Activated CD4-positive, CD25-positive, alpha-beta regulatory T cell treated with anti-CD3 and anti-CD28 coated beads, Interleukin-2, amount 50 U/mL, for 24 hours (primary cell): ENCODE measurements at places on chromosomes 1 and 21.

GRCh38 chr1:28322194-28322593 lies 6.6 kb upstream of the MED18 start:
- ATAC-seq = no peak

- peak; percentile 17 for ATAC-seq
Measured at GRCh38 chr1:1799716-1800115, 21.4 kb upstream of the NADK start.

DNA sequence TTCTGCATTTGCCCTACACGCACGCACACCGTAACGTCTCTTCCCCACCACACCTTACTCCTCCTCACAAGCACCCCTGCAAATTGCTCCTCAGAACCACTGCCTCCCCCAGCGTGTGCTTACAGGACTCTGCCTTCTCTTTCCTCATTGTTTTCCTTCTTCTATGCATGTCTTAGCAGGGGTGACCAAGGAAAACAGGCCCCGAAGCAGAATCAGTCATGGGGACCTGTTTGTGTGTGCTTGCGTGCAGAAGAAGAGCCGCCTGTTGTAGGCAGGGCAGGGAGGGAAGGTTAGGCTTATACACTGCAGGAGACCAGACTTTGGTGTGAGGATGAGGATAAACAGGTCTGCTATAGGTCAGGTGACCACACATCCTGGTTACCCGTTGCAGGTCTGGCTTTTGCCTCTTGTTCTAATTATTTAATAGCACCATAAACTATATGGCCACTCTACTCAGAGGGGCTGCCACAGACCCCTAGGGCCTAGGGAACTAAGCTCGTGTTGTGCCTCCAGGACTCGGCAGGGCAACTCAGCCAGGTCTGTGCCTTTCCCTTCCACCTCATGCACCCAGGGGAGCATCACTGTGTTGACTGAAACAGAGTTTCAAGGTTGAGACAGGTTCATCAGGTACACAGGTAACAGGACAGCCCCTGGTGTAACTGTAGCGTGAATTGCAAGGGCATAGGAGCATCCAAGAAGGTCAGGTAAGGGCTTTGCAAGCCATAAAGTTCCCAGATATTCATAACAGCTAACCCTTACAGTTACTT lies 60.8 kb upstream of the EPS8L3 start:
- no peak for ATAC-seq

GRCh38 chr1:173205146-173206051 lies 1.7 kb downstream of the TNFSF4 start:
- peak; percentile 42 for ATAC-seq
